ENCODE measurements at places on chromosomes 2 and 18. TPM values are rescaled to one million over a fixed set of nuclear protein-coding genes. Genes with fewer than 3 reads are reported as not detected.

GCKR gene
- not detected for total RNA-seq

GRCh38 chr2:38433607-38433975, 56.5 kb upstream of the ATL2 start:
- no peaks in the 10 kb centered on the region for H3K4me1 ChIP-seq
- no peaks in the 10 kb centered on the region for H3K27me3 ChIP-seq
- no peak overlapping the region for H3K27ac ChIP-seq
- H3K4me3 ChIP-seq = no peak overlapping the region
- no peaks in the 10 kb centered on the region for H3K36me3 ChIP-seq

EML6 gene
- total RNA-seq = 2.7 TPM

DNA sequence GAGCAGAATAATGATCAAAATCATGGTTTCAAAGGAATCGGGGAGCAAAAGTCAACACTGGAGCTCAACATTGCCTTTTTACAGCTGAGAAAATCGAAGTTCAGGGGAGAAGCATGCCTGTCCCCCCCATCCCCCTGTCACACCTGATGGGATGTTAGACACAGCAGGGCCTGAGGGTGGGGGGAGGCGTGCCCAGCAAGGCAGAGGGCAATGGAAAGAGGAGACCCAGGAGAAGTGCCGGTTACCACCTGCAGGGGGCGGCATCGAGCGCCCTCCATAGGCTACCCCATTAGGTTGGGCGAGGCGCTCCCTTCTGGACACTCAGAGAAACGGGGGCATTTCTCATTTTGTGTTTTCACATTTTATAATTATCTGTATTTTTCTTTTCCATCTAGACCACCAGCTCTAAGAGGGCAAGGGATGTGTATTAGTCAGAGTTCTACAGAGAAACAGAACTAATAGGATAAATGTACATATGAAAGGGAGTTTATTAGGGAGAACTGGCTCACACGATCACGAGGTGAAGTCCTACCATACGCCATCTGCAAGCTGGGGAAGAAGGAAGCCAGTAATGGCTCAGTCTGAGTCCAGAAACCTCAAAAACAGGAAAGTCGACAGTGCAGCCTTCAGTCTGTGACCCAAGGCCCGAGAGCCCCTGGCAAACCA, 271.3 kb downstream of the LRATD1 start:
- no peak for DNase-seq
- H3K4me1 ChIP-seq = no peaks in the 10 kb centered on the region
- H3K27ac ChIP-seq = no peak overlapping the region
- no peaks in the 10 kb centered on the region for H3K36me3 ChIP-seq
- H3K27me3 ChIP-seq = no peaks in the 10 kb centered on the region

CYBRD1 gene
- 229 TPM for total RNA-seq

GRCh38 chr2:200235533-200235932, 71.0 kb upstream of the SPATS2L start:
- no peak overlapping the region for H3K4me3 ChIP-seq
- no peak overlapping the region for H3K27ac ChIP-seq
- no peaks in the 10 kb centered on the region for H3K4me1 ChIP-seq
- H3K36me3 ChIP-seq = no peaks in the 10 kb centered on the region

GRCh38 chr2:14039134-14039533, 593.4 kb upstream of the LRATD1 start:
- no peak overlapping the region for H3K4me3 ChIP-seq
- no peak overlapping the region for H3K27ac ChIP-seq
- DNase-seq = no peak
- no peaks in the 10 kb centered on the region for H3K27me3 ChIP-seq
- H3K36me3 ChIP-seq = no peaks in the 10 kb centered on the region
- no peaks in the 10 kb centered on the region for H3K4me1 ChIP-seq

NUP35 gene
- 12.6 TPM for total RNA-seq

CD207 gene
- total RNA-seq = not detected

LINC00305 gene
- total RNA-seq = not detected

- no peak for DNase-seq
- H3K27ac ChIP-seq = no peak overlapping the region
- no peaks in the 10 kb centered on the region for H3K4me1 ChIP-seq
- H3K4me3 ChIP-seq = no peak overlapping the region
- no peaks in the 10 kb centered on the region for H3K27me3 ChIP-seq
- no peaks in the 10 kb centered on the region for H3K36me3 ChIP-seq
Observed at GRCh38 chr2:84238907-84239306, 220.2 kb downstream of the SUCLG1 start.

C1QL2 gene
- not detected for total RNA-seq

- DNase-seq = no peak
- no peak overlapping the region for H3K4me3 ChIP-seq
- H3K27ac ChIP-seq = no peak overlapping the region
- no peaks in the 10 kb centered on the region for H3K36me3 ChIP-seq
- H3K4me1 ChIP-seq = peaks cover 7% of the 10 kb centered on the region
Observed at GRCh38 chr2:133506996-133507395, 61.3 kb downstream of the NCKAP5 start.

- H3K4me3 ChIP-seq = no peak overlapping the region
- no peaks in the 10 kb centered on the region for H3K27me3 ChIP-seq
- H3K27ac ChIP-seq = no peak overlapping the region
- H3K4me1 ChIP-seq = no peaks in the 10 kb centered on the region
- no peak for DNase-seq
Observed at GRCh38 chr2:51299370-51299769, 267.4 kb upstream of the NRXN1 start.

NPAS2 gene
- 19.5 TPM for total RNA-seq

CKAP2L gene
- total RNA-seq = 1.6 TPM

- H3K4me3 ChIP-seq = no peak overlapping the region
- no peaks in the 10 kb centered on the region for H3K27me3 ChIP-seq
- H3K4me1 ChIP-seq = no peaks in the 10 kb centered on the region
- no peak for DNase-seq
Observed at GRCh38 chr2:182586426-182586825, 129.6 kb upstream of the DNAJC10 start.

DNA sequence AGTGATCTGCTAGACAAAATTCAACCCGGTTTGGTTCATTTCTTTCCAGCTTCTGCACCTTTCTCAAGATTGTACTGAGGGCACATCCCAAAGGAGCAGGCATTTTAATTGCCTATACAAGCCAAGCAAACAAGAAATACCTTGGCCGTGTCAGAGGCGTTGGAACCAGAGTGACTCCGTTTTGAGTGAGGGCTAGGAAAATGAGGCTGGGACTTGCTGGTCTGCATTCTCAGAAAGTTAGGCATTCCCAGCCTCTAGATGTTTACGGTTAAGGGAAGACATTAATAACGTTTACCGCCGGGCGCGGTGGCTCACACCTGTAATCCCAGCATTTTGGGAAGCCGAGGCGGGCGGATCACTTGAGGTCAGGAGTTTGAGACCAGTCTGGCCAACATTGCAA, 1.5 kb upstream of the GEMIN6 start:
- H3K4me3 ChIP-seq = no peak overlapping the region
- H3K27me3 ChIP-seq = no peaks in the 10 kb centered on the region
- DNase-seq = no peak
- no peak overlapping the region for H3K27ac ChIP-seq
- H3K36me3 ChIP-seq = peaks cover 2% of the 10 kb centered on the region
- H3K4me1 ChIP-seq = peaks cover 13% of the 10 kb centered on the region

DNA sequence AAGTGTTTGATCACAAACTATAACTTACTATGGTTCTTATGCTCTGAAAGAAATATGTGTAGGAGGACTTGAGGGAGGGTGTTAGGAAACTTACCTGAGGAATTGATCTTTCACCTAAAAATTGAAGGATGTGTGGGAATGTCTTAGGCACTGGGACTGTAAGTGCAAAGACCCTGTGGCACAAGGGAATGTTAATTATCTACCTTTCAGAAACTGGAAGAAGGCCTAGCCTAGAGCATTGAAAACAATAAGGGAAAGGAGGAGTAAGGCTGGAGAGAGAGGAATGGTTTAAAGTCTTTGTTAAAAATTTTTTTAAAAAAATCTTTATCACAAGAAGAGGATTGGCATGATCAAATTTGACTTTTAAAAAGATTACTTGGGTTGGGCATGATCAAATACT, 7.9 kb downstream of the AFTPH start:
- no peak for DNase-seq
- H3K4me3 ChIP-seq = no peak overlapping the region
- H3K36me3 ChIP-seq = no peaks in the 10 kb centered on the region
- peaks cover 12% of the 10 kb centered on the region for H3K4me1 ChIP-seq
- H3K27ac ChIP-seq = no peak overlapping the region
- no peaks in the 10 kb centered on the region for H3K27me3 ChIP-seq

CMPK2 gene
- 18.0 TPM for total RNA-seq

CAPN14 gene
- 0.11 TPM for total RNA-seq

FAM228A gene
- total RNA-seq = 1.4 TPM

GRCh38 chr2:232454630-232455029, 1.3 kb upstream of the ALPI start:
- H3K27ac ChIP-seq = no peak overlapping the region
- no peaks in the 10 kb centered on the region for H3K36me3 ChIP-seq
- no peaks in the 10 kb centered on the region for H3K4me1 ChIP-seq
- H3K4me3 ChIP-seq = no peak overlapping the region
- peak; percentile 34 for DNase-seq

GRCh38 chr2:16763056-16763455, 97.4 kb upstream of the CYRIA start:
- DNase-seq = peak; percentile 30
- H3K4me1 ChIP-seq = peaks cover 17% of the 10 kb centered on the region
- H3K27ac ChIP-seq = peak overlapping the region; percentile 30
- H3K36me3 ChIP-seq = no peaks in the 10 kb centered on the region
- no peaks in the 10 kb centered on the region for H3K27me3 ChIP-seq

DNA sequence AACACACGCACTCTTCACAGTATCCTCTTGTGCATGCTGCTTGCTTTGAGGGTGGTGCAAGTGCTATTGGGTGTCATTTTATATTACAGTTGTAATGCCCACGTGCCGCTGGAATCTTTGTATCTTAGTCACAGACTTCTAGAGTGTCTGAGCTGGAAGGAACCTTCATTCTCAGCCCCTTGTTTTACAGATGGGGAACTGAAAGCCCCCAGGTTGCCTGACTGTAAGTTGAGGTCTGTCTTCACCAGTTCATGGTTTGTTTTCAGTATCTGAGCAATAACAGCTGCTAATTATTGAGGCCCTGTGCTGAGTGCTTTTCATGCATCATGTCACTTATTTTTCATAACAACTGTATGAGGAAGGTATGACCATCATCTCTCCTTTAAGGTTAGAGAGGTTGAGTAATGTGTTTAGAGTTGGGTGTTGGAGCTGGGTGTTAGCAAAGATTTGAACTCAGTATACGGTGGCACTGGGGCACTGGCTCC, 77.0 kb downstream of the PRKCE start:
- H3K4me1 ChIP-seq = peaks cover 17% of the 10 kb centered on the region
- no peaks in the 10 kb centered on the region for H3K36me3 ChIP-seq
- no peak overlapping the region for H3K4me3 ChIP-seq
- DNase-seq = no peak

GRCh38 chr18:47946889-47947288, 16.4 kb upstream of the SMAD2 start:
- no peak overlapping the region for H3K4me3 ChIP-seq
- H3K36me3 ChIP-seq = no peaks in the 10 kb centered on the region
- no peaks in the 10 kb centered on the region for H3K27me3 ChIP-seq
- no peaks in the 10 kb centered on the region for H3K4me1 ChIP-seq
- no peak overlapping the region for H3K27ac ChIP-seq

GRCh38 chr2:55169359-55169758, 62.7 kb downstream of the CLHC1 start:
- no peaks in the 10 kb centered on the region for H3K36me3 ChIP-seq
- no peaks in the 10 kb centered on the region for H3K27me3 ChIP-seq
- no peak overlapping the region for H3K4me3 ChIP-seq
- H3K4me1 ChIP-seq = peaks cover 21% of the 10 kb centered on the region
- no peak overlapping the region for H3K27ac ChIP-seq

DNA sequence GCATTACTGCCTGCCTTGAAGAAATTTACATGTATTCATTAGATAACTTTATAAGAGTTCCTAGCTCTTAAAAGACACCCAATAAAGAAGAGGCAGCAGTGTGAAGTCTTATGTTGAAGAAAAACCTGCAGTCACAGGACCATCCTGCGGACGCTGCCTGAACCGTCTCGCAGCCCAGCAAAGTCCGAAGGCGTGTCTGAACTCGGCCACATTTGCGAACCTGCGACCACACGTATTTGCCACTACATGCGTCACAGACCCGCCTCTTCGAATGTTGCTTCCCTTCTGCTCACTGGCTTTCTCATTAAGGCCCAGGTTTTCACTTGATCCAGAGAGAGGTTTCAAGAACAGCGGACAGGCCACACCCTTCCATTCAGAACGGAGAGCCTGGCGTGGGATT, 41.2 kb downstream of the CNGA3 start:
- H3K4me3 ChIP-seq = no peak overlapping the region
- no peaks in the 10 kb centered on the region for H3K4me1 ChIP-seq
- DNase-seq = no peak

RNF181 gene
- 104 TPM for total RNA-seq

DNA sequence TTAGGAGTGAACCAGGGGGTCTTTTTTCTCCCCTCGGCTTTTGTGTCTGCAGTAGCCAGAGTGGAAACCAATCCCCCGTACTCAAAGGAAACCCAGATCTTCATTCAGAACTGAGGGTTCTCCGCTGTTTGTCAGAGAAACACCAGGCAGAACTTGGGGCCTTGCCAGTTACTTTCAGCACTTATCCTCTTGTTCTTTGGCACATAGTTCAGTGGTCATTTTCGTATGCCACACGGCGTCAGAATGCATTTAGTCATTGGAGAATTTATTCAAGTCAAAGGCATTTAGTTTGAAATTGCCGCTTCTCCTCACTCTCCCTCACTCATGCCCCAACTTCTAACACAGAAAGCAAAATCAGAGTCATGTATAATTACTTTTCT, 102.9 kb downstream of the CABLES1 start:
- DNase-seq = peak; percentile 78
- H3K27ac ChIP-seq = peak overlapping the region; percentile 78
- H3K4me1 ChIP-seq = peaks cover 27% of the 10 kb centered on the region
- no peaks in the 10 kb centered on the region for H3K27me3 ChIP-seq

Data from upper lobe of left lung (tissue), 6 donors.